ENCODE measurements at places on chromosomes 13 and 19.

- DNase-seq: no peak
Measured at GRCh38 chr13:110560601-110561343, 750 bp downstream of the RAB20 start.

DNA sequence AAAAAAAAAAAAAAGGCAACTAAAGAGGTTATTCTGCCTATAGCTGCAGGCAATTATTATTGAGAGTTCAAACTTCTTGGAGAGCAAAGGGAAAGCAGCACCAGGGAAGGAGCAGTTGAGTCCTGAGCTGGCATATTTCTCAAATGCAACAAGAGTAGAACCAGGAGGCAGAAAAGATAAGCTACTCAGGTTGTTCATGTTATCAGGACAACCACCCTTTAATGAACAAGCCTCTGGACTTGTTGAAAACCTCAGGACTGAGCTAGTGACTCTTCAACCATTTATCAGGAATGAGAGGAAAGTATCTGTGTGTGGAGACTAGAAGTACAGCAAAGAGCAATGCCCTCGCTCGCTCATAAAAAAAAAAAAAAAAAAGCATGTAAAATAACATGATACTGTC lies 183.0 kb downstream of the KCTD12 start:
- no peak for DNase-seq

GRCh38 chr19:52990759-52991418 lies 22.8 kb upstream of the ERVV-1 start:
- DNase-seq: no peak

- DNase-seq: peak; percentile 30
Measured at GRCh38 chr19:35963514-35963913, 27.3 kb downstream of the LRFN3 start.

DNA sequence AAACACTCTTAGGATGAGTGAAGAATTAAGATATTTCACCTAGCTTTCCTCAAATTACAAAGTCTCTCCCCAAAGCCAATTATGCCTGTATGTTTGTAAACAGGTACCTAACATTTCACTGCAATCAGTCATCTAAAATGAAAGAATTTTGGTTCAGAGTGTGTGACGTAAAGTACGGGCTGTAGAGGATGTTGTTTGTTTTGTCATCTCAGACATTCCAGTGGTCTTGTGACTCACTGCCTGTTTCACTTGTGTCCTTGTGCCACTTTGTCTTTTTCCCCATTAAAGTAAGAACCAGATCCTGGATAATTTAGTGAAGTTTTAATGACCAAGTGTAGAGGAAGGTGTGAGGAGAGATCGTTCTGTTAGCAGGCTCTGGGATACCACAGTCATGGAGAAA lies 28.6 kb upstream of the EID2 start:
- no peak for DNase-seq

- DNase-seq: no peak
Measured at GRCh38 chr19:33304371-33304759, 2.0 kb upstream of the CEBPA start.

- DNase-seq: no peak
Measured at GRCh38 chr13:32409001-32409313, 19.0 kb downstream of the N4BP2L1 start.

- DNase-seq: peak; percentile 44
Measured at GRCh38 chr19:35757231-35757748, 461 bp upstream of the HSPB6 start.

DNA sequence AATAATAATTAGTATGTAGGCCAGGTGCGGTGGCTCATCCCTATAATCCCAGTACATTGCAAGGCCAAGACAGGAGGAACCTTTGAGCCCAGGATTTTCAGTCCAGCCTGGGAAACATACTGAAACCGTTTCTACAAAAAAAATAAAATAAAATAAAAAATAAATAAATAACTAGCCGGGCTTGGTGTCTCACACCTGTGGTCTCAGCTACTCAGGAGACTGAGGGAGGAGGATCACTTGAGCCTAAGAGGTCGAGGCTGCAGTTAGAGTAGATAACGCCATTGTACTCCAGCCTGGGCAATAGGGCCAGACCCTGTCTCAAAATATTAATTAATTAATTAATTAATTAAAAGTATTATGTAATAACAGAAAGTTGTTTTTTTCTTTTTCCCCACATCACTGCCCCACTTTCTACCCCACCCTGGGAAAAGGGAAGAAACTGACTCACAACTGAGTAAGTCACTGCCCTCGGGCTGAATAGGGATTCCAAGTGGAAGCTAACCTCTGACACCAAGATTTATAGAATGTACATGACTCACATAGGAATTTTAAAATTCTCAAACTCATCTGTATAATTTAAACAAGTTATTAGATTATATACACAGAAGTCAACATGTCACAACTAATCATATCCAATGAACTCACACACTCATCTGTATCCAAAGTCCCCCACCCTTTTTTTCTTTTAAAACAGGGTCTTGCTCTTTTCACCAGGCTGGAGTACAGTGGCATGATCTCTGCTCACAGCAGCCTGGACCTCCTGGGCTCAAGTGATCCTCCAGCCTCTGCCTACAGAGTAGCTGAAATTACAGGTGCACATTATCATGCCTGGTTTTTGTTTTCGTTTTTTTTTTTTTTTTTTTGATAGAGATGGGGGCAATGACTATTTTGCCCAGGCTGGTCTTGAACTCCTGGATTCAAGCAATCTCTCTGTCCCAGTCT lies 12.5 kb downstream of the ZNF611 start:
- DNase-seq: no peak

GRCh38 chr19:48394331-48395169 lies 1.1 kb downstream of the GRIN2D start:
- DNase-seq: no peak

DNA sequence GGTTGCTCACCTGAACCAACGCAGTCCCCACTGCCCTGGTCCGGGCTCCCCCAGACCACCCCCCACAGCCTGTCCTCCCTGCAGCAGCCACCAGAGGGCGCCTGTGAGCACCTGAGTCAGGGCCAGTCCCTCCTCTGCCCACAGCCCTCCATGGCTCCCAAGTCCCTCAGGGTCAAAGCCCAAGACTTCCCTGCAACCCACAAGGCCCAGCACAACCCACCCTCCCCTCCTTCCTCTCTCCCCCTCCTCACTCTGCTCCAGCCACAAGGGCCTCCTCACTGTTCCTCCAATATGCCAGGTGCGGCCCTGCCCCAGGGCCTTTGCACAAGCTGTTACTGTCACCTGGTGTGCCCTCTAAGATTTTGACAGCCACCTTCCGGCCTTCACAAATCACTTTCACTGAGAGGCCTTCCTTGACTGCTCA lies 10.9 kb downstream of the GNA15 start:
- peak; percentile 64 for DNase-seq

DNA sequence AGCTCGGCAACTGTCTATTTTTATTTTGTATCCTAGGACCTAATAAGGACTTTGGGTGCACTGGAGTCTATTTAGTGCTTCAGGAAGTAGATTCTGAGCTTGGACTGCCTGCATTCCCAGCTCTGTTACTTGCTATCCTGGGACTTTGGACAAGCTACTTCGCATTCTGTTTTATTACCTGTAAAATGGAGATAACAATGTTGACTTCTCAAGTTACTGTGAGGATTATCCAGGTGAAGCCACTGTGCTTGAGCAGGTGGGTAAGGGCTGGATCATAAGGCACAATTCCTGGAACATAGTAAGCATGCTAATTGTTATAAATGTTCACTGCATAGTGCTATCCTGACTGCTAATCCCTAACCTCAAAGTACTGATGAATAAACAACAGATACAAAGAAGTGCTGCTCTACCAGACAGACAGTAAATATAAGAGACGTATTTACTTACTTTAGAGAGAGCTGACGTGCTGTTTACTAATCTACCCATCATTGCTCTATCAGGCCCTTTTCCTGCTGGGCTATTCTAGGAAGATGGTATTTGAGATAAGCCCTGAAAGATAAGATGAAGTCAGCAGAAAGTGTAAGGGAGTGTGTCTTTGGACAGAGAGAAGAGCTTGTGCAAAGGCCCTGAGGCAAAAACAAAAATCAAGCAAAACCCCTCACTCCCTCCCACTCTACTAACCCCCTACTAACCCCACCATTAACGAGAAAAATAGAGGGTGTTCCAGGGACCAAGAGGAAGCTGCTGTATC lies 50.8 kb upstream of the FLT1 start:
- no peak for DNase-seq
